ENCODE measurements at places on chromosomes 1 and 21. TPM values are rescaled to one million over a fixed set of nuclear protein-coding genes. Genes with fewer than 3 reads are reported as not detected.

The RPTN gene
- total RNA-seq: not detected

The SELENOF gene
- 338 TPM for total RNA-seq

The PADI4 gene
- total RNA-seq: 0.49 TPM

The SYT14 gene
- total RNA-seq: 3.7 TPM

The VTCN1 gene
- not detected for total RNA-seq

The GPR153 gene
- 9.1 TPM for total RNA-seq

The ATF3 gene
- 5.1 TPM for total RNA-seq

The TMEM54 gene
- 94.8 TPM for total RNA-seq

The CYYR1 gene
- not detected for total RNA-seq

The BACE2 gene
- total RNA-seq: 229 TPM

The FAM167B gene
- 0.20 TPM for total RNA-seq

The DCDC2B gene
- total RNA-seq: not detected

The TRIM58 gene
- total RNA-seq: not detected

The BARHL2 gene
- total RNA-seq: not detected

The CLCA4 gene
- total RNA-seq: not detected

The FCRL3 gene
- total RNA-seq: not detected

The SNIP1 gene
- 6.4 TPM for total RNA-seq

The SPRR2G gene
- not detected for total RNA-seq

The COL8A2 gene
- total RNA-seq: 1.7 TPM

The CD34 gene
- 0.59 TPM for total RNA-seq

The NPPB gene
- 20.0 TPM for total RNA-seq

The CLIC4 gene
- total RNA-seq: 621 TPM

The SHISA4 gene
- 63.9 TPM for total RNA-seq

The PCP4L1 gene
- total RNA-seq: not detected

The GJA9 gene
- total RNA-seq: not detected

The POGZ gene
- 21.6 TPM for total RNA-seq

The PGLYRP4 gene
- not detected for total RNA-seq

The DDAH1 gene
- total RNA-seq: 71.0 TPM

The MPZ gene
- total RNA-seq: 0.89 TPM

The NBPF12 gene
- total RNA-seq: 4.4 TPM

Measured in M059J (cell line).